Stimulated activated CD8-positive, alpha-beta memory T cell treated with anti-CD3 and anti-CD28 coated beads, Interleukin-4, amount 100 ng/mL, for 4 hours (primary cell): ENCODE measurements at places on chromosomes 16 and 17.

- no peak for DNase-seq
These were observed 10.8 kb downstream of the ODAD4 start for GRCh38 chr17:41941168-41941567.

DNA sequence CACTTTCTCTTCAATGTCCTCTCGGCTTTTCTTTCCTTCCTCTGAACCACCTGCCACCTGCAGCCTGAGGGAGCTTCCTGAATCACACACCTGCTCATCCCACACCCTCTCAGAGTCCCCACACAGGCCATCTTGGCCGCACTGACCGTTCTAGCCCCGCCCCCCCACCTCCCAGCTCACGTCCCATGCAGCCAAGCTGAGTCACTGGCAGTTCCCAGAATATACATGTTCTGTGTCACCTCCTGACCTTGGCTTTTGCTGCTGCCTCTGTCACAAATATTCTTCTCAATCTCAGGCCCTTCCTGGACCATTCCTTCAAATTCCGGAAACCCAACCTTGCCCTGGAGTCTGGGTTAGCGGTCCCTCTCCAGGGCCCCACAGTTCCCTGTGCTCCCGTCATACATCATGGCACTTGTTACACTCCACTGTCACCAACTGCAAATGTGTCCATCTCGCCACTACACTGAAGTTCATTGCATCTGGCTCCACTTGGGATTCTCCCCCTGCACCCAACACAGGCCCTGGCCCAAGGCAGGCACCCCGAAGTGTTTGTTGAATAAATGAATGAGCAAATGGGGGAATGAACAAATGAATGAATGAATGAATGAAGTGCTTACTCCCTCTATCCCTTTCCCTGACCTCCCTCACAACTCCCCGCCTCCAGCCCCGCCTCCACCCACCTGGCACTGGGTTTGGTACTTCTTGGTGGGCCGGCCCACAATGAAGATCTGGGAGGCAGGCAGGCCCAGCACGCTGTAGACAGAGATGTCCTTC is 12.8 kb downstream of the PIMREG start:
- no peak for DNase-seq

DNA sequence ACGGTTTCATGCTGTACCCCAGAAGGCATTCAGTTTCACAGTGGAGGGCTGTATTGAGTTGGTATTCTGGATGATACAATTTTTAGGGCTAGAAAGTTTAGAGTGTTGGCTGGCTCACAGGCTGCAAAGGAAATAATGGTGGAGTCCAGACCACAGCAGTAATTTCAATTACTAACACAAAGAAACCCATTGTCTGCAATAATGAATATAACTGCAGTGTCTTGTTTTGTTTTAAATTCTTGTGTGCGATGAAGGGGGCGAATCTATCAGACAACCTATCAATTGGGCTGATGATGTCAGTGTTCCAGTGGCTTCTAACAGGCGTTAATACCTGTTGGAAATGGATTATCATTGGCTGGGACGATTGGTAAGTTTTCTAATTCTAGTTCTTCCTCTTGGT is 1.5 kb downstream of the SP2 start:
- no peak for DNase-seq

DNA sequence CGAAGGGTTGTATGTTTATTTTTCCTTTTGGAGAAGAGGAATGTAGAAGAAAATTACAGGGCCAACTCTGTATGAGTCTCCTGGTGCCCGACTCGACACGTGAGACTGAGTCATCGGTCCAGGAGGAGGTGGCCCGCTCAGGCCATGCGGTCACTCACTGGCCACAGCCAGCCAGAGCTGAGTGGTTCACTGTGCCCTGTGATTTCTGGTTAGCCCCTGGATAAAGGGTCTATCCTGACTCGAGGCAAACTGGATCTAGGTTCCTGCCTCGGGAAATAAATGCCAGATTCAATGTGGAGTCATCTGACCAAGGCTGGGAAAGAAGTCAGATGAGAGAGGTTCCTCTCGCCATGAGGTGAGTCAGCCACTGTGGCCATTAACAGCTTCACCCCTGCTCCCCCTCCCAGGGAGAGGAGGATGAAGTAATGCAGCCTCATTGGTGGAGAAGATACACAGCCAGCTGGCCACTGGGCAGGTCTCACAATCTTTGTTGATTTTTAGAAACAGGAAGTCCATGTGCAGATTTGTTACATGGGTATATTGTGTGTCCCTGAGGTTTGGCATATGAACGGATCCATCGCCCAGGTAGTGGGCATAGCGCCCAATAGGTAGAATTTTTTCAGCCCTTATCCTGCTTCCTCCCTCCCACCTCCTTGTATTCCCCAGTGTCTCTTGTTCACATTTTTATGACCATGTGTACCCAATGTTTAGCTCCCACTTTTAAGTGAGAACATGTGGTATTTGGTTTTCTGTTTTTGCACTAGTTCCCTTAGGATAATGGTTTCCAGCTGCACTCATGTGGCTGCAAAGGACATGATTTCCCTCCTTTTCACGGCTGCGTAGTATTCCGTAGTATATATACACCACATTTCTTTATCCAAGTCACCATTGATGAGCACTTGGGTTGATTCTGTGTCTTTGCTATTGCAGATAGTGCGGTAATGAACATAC is 21.7 kb upstream of the USP36 start:
- DNase-seq, result no peak
